ENCODE measurements at places on chromosomes 6 and 20. TPM values are rescaled to one million over a fixed set of nuclear protein-coding genes. Genes with fewer than 3 reads are reported as not detected.

DNA sequence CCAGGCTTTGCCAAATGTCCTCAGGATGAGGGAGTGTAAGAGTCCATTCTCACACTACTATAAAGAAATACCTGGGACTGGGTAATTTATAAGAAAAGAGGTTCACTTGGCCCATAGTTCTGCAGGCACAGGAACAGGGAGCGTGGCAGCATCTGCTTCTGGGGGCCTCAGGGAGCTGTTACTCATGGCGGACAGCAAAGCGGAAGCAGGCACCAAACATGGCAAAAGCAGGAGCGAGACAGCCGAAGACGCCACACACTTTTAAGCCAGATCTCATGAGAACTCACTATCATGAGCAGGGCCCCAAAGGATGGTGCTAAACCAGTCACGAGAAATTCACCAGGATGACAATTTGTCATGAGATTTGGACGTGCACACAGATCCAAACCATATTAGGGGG, 22.8 kb downstream of the FAM50B start:
- H3K4me3 ChIP-seq: no peak overlapping the region
- peaks cover 24% of the 10 kb centered on the region for H3K4me1 ChIP-seq
- H3K27ac ChIP-seq: no peak overlapping the region
- no peaks in the 10 kb centered on the region for H3K36me3 ChIP-seq
- H3K27me3 ChIP-seq: no peaks in the 10 kb centered on the region
- DNase-seq: no peak

The SYCP2L gene
- not detected for total RNA-seq

The EYA2 gene
- not detected for total RNA-seq

The SIRPB2 gene
- not detected for total RNA-seq

- no peak overlapping the region for H3K27ac ChIP-seq
- no peak for DNase-seq
- H3K4me3 ChIP-seq: no peak overlapping the region
- H3K4me1 ChIP-seq: peaks cover 23% of the 10 kb centered on the region
- no peaks in the 10 kb centered on the region for H3K27me3 ChIP-seq
These were observed 54.7 kb downstream of the GFOD1 start for GRCh38 chr6:13432526-13433184.

GRCh38 chr6:32139590-32139989, 9.5 kb upstream of the FKBPL start:
- no peaks in the 10 kb centered on the region for H3K36me3 ChIP-seq
- no peak overlapping the region for H3K27ac ChIP-seq
- no peak overlapping the region for H3K4me3 ChIP-seq
- no peak for DNase-seq
- H3K27me3 ChIP-seq: no peaks in the 10 kb centered on the region

The OR2B6 gene
- total RNA-seq: not detected

Data from CD4-positive, CD25-positive, alpha-beta regulatory T cell (primary cell).